Stimulated activated CD4-positive, alpha-beta T cell treated with anti-CD3 and anti-CD28 coated beads, Interleukin-12 subunit alpha, Interleukin-12 subunit beta, amount 100 ng/mL, for 48 hours (primary cell): ENCODE measurements at places on chromosomes 4 and X.

DNA sequence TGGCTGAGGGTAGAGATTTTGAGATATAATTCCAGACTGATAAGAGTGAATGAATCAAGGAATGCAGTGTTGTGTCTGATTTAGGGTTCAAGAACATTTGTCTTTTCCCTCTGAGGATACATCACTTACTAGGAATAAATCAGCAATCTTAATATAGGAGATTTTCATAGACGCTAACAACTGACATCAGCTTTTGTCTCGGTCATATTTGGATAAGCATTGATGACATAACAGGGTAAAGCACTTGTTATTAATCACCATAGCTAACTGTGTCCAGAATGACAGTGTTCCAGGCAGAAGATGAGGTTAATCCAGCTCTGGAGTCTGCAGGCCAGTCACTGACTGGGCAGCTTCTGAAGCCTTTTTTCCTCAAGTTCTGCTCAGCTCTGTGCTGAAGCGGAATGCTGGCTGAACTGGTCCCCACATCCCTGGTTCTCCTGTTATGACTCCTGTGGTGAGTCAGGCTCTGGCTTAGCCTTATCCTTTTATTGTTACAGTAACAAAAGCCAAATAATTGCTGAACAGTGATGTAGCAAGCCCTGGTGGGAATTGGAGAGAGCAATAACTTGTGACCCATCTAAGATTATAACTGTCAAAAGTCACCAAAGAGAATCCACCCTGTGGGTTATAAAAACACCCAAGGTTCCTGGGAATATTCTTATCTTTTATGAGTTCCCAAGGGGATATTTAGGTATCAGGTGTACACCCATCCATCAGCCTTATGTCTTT, 41.8 kb downstream of the FNIP2 start:
- DNase-seq = no peak

DNA sequence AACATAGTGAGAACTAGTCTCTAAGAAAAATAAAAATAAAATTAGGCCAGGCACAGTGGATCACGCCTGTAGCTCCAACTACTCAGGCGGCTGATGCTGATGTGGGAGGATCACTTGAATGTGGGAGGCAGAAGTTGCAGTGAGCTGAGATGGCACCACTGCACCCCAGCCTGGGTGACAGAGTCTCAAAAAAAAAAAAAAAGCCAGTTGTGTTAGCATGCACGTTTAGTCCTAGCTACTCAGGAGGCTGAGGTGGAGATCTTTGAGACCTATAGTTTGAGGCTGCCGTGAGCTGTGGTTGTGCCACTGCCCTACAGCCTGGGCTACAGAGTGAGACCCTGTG, 2.5 kb downstream of the DCK start:
- no peak for DNase-seq

DNA sequence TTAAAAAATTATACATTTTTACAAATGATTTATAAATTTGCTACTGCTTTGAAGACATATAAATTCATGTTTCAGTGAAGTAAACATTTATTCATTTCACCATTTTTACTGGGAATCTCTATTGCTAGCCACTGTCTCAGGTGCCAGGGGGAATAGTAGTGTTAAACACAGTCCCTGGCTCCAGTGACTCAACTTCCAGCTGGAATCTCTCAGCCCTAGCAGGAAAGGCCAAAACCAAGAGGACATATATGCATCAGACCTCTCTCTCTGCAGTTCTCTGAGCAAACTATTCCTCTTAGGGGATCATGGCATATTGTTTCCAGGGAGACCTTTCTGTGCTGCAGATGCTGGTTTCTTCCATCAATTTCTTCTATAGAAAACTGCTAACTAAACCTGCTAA, 1009.0 kb upstream of the LCORL start:
- DNase-seq = no peak

- no peak for DNase-seq
Observed at GRCh38 chr4:54659313-54659712, 1.6 kb downstream of the KIT start.

DNA sequence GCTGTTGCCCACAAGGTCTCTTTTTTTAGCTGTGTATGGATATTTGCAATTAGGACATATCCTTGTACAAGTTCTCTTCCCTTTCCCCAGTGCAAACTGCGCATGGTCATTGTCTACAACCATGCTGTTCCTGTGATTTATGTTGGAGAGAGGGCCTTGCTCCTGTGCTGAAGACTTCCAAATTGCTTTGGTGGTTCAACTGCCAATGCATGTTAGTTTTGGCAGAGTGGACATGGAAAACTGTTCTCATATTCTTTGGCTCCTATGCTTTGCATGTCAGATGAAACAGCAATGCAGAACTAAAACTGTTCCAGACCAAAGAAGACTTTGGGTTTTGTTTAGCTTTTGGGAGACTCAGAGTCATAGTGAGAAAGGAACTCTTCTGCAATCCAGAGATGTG, 148.8 kb upstream of the EDNRA start:
- DNase-seq = no peak
